ENCODE measurements at places on chromosomes 2 and 18. TPM values are rescaled to one million over a fixed set of nuclear protein-coding genes. Genes with fewer than 3 reads are reported as not detected.

DNA sequence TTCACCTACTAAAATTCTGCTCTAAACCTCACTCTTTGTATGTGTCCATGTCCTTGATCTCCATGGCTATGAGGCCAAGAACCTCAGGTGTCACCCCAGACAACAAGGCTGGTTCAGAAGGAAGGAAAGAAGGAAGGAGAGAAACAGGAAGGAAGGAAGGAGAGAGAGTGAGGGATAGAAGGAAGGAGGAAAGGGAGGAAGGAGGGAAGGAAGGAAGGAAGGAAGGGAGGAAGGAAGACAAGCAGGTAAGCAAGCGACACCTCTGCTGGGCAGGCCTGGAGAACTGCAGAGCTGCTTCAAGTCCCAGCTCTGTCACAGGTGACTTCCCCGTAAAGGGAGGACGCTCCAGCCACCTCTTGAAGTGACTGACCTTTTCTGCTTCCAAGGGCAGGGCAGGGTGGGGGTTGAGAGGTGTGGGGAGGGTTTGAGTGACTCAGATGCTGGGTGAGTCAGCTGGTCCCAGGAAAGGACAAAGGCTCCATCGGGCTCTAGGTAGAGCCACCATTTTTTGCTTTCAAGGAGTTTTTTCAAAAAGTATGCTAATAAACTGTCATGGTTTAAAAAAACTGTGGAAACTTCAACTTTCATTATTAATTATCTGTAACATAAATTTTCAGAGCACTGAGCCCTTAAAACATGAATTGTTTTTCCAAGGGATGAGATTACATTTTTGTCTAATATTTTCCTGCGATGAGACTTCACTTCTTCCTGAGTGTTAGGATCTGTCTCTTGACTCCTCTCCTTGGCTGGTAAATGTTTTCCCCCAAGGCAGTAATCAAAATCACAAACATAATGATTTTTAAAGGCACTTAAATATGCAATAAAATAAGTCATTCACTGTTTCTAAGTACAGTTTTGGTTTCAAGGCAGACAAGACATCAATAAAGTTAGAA, 90.1 kb upstream of the L3MBTL4 start:
- DNase-seq = no peak

DNA sequence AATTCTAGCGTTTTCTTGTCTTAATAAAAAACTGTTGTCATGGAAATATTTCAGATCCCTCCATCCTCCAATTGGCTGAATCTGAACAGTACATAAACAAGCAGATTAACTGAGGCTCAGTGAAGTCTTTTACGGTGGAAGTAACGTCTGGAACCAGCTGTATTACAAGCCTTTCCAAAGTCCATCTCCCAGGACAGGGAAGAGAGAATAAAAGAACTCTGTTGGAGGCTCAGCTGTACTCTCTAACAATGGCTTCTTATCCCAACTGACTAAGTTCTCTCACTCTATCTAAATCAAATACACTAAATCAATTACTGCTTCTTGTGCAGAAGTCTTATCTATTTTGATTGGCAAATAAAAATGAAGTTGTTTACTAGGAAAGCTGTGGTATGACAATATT, 19.9 kb upstream of the NEDD4L start:
- DNase-seq = no peak

GRCh38 chr2:17719562-17720371, 33.8 kb downstream of the SMC6 start:
- peak; percentile 18 for DNase-seq

GRCh38 chr18:12862874-12863482, 21.1 kb downstream of the PTPN2 start:
- DNase-seq = no peak

DNA sequence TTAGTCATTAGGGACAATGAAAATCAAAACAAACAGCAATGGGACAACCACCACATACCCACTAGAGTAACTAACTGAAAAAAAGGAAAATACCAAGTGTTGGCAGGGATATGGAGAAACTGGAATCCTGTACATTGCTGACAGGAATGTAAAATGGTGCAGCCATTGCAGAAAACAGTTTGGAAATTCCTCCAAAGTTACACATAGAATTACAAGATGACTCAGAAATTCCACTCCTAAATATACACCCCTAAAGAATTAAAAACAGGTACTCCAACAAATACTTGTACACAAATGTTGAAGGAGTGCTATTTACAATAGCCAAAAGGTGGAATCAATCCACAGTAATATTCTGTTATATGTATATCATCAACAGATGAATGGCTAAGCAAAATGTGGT, 110.9 kb downstream of the ROCK1 start:
- no peak for DNase-seq

DNA sequence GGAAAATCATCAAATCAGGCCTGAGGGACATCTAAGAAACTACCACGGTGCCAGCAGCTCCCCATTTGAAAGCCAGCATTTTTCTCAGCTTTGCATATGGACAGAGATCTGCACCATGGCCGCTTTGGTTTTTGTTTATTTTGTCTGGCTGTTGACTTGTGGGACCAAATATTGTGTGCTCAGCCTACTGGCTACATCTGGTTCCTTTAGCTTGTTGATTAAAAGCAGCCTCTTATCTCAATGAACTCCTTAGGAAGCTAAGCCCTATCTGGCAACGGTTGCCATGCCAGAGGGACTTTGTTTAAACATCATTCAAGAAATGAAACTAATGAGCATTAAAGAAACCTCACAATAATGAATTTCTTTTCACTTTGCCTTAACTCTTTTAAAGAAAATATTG, 32.4 kb upstream of the CCDC150 start:
- peak; percentile 18 for DNase-seq

DNA sequence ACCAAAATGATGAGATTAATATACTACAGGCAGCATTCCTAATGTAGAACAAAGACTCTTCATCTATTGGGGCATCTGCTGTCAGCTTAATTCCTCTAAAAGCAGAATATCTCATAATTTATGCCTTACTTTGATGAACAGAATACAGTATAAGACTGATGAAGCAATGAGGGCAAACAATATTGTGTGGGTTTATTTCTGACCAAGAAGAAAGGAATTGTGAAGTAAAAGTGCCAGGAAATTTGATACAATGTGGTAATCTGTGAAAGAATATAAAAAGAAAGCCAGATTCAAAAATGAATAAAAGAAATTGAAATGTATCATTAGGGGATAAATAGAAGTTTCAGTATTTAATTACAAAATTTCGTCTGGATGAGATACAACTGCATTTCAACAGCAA, 78.8 kb upstream of the TTC21B start:
- DNase-seq = no peak

- peak; percentile 32 for DNase-seq
Observed at GRCh38 chr2:227324642-227324994, 433 bp upstream of the MFF start.

DNA sequence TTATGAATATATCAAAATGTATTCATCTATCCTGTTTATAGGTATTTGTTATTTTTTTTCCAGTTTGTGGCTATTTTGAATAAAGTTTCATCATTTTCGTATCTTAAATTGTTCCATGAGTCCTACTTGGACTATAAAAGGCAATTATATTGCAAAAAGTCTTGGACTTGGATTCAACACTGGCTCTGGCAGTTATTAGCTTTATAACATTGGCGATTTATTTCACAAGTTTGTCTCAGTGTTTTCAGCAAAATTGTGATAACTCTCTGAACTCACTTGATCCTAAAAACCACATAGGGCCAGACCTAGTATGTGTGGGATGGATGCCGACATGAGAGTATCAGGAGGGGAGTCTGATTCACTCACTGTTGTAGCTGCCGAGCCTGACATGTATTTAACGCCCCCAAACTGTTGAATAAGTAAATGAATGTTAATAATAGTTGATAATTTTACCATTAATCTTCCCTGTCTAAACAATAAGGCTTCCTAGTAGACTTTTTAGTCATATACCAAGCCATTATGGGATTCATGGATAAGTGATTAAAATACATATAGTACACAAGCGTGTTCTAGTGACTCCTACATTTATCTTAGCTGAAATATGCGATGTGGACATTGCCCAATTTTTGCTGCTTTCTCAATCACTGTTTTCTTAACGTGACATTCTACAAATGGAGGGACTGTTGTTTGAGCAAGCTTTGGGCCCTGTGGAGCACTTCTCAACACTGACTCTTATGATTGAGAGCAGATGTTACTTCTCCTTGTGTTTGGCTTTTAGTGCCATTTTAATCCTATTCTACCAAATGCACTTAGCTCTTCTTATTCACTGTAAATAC, 907.6 kb downstream of the EPHA4 start:
- DNase-seq = no peak

DNA sequence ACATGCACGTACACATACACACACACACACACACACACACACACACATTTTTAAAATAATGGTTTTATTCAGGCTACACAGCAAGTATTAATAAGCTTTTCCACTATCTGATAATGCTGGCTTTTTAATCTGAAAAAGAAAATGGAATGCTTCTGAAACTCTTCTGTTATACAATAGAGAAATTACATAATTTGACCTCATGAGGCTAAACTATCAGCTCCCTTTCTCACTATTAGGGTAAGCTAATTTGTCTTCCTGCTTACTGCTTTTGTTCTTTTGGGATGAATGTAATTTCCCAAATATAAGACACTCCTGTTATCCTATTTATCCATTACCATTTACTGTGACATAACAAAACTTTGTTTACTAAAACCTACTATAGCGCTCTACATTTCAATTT, 41.8 kb downstream of the MAP4K3 start:
- DNase-seq = no peak

GRCh38 chr2:65456886-65457285, 24.5 kb upstream of the SPRED2 start:
- no peak for DNase-seq

- no peak for DNase-seq
Observed at GRCh38 chr2:139217641-139218040, 437.5 kb upstream of the NXPH2 start.

GRCh38 chr2:23376972-23377371, 8.0 kb upstream of the KLHL29 start:
- DNase-seq = no peak

- DNase-seq = no peak
Observed at GRCh38 chr2:22970284-22970975, 414.5 kb upstream of the KLHL29 start.

GRCh38 chr2:111252436-111252835, 131.7 kb downstream of the BCL2L11 start:
- no peak for DNase-seq

DNA sequence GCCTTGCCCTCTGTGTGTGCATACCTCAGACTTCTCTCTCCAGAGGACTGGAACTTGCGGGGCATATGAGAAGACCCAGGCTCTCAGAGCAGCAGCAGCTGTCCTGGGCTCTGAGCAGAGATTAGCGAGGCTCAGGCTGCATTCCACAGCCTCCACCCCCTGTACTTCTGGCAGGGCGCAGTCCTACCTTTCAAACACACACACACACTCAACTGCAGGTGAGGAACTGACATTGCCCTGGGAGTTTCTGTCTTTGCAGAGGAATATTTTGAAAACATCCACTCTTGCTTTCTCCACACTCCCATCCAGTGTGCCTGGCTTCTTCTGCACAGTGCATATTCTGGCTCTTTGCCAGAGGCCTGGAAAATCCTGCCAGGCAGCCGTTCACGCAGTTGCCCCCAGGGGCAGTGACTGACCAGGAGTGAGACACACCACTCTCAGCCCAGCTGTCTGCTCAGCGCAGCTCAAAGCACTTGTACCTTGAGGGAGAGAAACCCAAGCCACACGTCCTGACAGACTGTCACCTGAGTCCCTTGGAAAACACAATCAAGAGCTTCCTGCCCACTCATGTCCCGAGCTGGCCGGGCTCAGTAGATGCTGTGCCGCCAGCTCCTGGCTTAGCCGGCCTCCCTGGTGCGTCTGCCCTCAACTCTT, 460.8 kb downstream of the RNF144A start:
- no peak for DNase-seq

GRCh38 chr18:79642626-79643025, 37.0 kb upstream of the CTDP1 start:
- DNase-seq = no peak

DNA sequence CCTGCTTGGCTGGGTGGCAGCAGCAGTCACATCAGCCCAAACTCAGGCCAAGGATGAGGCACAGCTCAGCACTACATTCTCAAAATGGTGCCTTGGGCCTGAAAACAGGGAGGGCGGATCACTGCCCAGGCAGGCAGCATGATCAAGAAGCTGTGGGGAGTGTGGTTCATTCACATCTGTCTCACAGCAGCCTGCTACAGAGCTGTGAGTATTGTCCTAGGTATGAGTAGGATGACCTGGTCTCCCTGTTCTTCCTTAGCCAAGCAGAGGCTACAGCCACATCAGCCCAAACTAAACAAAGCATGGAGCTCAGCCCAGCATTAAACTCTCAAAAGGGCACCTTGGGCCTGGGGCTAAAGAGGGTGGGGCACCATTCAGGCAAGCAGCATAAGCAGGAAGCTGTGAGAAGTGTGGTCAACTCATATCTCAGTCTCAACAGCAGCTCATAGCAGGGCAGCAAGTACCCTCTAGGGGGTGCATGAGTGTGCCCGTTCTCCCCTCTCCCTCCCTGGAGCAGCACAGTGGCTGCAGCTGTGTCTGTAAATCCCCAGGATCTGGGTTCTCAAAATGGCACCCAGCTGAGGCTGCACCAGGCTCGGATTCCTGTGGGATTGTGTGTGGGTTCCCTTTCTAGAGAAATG, 139.6 kb downstream of the TRABD2A start:
- peak; percentile 18 for DNase-seq

GRCh38 chr2:29334706-29335105, 219.5 kb downstream of the CLIP4 start:
- DNase-seq = no peak

The TANC1 gene
- total RNA-seq = 14.3 TPM

The FOXI3 gene
- not detected for total RNA-seq

The FN1 gene
- total RNA-seq = 15.5 TPM

The DSG1 gene
- total RNA-seq = not detected

The ST8SIA3 gene
- not detected for total RNA-seq

The TSPYL6 gene
- not detected for total RNA-seq

The TGFBRAP1 gene
- total RNA-seq = 34.0 TPM

The GRP gene
- total RNA-seq = not detected

The RSAD2 gene
- 2.8 TPM for total RNA-seq

The RAD51AP2 gene
- total RNA-seq = 0.17 TPM

The IKZF2 gene
- 1.8 TPM for total RNA-seq

The IL1F10 gene
- not detected for total RNA-seq

The SCYGR6 gene
- total RNA-seq = not detected

The FAM161A gene
- total RNA-seq = 4.5 TPM

The SFXN5 gene
- total RNA-seq = 17.5 TPM

The AOX1 gene
- 8.4 TPM for total RNA-seq

The PPP3R1 gene
- 18.0 TPM for total RNA-seq

The EIF2AK3 gene
- total RNA-seq = 23.2 TPM

The LYG1 gene
- total RNA-seq = not detected
